Left renal pelvis (tissue), 4 donors: ENCODE measurements at places on chromosomes 16 and 17.

GRCh38 chr16:81779536-81780320, 637 bp downstream of the PLCG2 start:
- no peak for DNase-seq

DNA sequence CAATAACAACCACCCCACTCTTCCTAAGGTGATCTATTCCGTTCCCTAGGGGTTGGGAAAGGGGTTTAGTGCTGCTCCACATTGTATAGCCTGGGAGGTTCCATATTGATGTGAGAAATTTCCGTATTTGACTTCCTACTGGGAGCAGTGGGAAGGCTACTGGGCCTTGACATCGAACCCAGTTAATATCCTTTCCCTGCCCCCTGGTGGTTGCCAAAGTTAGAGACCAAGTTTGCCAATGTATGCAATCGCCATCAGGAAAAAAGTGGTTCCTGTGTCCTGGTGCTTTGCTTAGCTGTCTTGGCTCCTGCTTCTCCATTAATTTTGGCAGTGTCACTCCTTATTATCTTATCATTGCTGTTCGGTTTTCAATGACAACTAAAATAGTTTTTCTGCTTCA, 914.9 kb downstream of the KCNJ2 start:
- DNase-seq = no peak

DNA sequence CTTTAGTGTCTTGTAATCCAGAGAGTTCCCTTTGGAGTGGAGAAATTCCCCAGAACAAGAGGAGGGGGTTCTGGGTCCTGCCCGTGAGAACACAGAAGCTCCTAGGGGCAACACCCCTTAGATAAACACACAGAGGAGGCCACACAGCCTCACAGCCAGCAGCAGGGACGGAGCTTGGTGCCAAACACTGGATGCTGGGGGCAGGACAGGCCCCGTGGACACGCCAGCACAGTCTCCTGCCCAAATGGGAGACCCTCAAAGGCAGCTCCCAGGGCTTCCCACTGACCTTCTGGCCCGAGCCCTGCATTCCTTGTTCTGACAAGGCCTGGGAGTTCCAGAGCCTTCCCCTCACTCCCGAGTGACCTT, 31.8 kb upstream of the JPH3 start:
- no peak for DNase-seq

- no peak for DNase-seq
Observed at GRCh38 chr17:78379131-78379491, 662 bp downstream of the PGS1 start.

DNA sequence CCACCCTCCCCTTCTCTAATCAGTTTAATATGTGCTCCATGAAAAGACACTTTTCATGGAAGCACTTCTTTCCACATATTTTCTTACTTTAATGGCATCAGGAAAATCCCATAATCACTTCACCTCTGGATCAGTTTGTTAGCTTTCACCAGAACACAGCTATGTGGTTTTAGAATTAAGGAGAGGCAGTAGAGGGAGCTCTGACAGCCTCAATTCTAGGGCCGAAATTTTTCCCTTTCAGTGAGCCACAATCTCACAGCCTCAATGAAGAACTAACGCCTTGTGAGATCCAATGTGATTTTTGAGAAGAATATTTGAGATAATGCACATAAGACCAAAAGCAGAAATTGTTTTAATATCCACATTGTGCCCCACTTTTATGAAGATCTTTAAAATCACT, 1494.0 kb upstream of the CDH8 start:
- DNase-seq = no peak

DNA sequence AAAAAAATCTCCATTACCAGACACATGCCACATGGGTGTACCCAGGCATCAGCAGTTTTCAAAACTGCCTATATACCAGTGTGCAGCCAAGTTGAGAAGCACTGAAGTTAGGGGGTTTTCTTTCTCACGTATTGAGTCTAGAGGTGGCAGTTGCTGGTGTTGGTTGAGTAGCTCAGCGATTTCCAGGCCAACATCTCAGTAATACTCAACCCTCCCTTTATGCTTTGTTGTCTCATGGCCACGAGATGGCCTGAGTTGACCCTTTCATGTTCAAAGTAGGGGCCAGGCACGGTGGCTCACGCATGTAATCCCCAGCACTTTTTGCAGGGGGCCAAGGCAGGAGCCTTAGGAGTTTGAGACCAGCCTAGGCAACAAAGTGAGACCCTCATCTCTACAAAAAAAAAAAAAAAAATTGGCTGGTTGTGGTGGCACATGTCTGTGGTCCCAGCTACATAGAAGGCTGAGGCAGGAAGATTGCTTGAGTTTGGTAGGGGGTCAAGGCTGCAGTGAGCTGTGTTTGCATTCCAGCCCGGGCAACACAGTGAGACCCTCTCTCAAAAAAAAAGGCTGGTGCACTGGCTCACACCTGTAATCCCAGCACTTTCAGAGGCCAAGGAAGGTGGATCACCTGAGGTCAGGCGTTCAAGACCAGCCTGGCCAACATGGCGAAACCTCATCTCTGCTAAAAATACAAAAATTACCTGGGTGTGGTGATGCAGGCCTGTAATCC, 10.8 kb downstream of the LRRC3C start:
- no peak for DNase-seq

- no peak for DNase-seq
Observed at GRCh38 chr16:71708696-71709095, 15.8 kb downstream of the PHLPP2 start.

GRCh38 chr16:27678955-27679354, 129.0 kb downstream of the KATNIP start:
- DNase-seq = no peak

DNA sequence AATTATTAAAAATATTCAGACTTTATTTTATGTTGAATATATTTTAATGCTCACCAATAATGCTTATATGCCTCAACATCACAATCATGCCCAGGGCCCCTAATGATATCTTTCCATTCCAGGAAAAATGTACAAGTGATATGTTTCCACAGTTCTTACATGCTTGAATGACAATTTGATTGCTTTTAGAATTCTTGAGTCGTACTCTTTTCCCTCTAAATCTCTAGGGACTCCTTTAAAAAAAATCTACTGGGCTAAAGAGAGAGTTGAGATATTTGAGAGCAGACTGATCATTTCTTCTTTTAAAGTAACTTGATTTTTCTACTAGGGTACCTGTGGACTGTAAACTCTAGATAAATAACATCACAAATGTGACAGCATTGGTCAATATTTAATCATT, 18.2 kb upstream of the HLF start:
- DNase-seq = no peak

GRCh38 chr16:17585449-17586074, 114.8 kb upstream of the XYLT1 start:
- DNase-seq = no peak

- DNase-seq = no peak
Observed at GRCh38 chr17:76723812-76724211, 2.6 kb downstream of the JMJD6 start.

DNA sequence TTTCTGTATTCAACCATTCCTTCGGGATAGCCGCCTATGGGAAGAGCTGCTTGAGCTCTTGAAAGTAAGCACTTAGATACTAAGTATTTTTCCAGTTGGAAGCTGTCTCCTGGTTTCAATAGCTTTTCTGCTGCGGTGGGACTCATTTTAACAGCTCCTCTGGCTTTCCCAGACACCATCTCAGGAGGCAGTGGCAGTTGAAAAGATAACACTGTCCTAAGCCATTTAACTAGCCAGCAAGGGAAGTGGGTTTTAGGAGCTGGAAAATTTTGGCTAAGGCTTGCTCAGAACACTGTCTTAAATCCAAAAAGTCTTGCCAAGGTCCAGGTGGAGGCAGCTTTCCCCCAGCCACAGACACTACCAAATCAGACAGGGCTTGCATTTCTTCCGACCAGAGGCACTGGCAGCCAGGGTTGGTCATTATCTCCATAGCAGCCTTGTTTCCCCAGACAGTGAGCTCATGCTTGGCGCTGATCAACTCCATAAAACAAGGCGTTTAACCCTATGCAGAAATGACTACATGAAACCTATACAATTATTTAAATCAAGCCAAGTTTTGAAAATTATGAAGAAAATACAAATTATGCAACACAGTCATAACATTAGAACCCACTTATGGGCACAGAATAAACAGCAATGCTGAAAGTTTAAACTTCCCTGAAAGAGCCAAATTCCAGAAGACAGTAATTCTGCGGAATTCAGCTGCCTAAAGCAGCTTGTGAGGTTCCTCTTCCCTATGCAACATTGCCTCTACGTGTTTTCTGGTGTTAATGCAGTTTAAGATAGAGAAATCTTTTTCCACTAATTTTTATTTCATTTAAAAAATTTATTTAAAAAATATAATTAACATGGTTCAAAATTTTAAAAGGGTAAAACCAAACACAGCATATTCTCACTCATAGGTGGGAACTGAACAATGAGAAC, 25.0 kb downstream of the GABARAPL2 start:
- DNase-seq = no peak

DNA sequence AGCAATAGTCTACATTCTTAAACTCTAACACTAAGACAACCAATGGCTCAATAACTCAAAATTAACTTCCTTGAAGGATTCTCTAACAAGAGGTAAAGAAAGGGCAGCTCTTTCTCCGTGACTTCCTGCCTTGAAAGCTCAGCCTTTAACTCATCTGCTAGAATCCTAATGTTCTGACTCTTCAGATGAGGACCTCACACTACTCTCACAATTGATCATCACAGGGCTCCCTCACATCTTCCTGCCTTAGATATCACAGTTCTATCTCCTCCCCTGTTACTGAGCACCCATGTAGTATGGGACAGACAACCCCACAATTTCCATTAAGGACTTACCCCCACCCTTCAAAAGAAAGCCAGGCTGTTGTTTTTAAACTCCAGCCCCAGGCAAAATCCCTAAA, 33.5 kb downstream of the SMURF2 start:
- DNase-seq = no peak

GRCh38 chr16:81879625-81880024, 100.5 kb downstream of the PLCG2 start:
- no peak for DNase-seq

DNA sequence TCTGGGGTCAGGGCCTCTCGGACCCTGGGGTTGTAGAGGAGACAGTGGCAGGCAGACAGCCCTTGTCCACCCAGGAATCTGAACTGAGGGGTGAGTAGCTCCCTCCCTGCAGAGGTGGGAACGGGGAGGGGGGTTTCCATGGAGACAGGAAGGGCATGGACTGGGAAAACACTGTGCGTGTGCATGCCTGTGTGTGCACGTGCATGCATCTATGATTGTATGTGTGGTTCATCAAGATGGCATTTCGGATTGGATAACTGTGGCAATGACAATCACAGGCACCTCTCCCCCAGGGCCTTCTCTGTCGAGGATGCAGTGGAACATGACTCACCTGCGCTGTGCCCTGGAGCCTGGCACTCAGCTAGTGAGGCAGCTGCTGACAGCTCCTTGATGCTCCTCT, 6.1 kb upstream of the CD300C start:
- no peak for DNase-seq

- DNase-seq = no peak
Observed at GRCh38 chr17:39767147-39767546, 29.4 kb downstream of the GRB7 start.

DNA sequence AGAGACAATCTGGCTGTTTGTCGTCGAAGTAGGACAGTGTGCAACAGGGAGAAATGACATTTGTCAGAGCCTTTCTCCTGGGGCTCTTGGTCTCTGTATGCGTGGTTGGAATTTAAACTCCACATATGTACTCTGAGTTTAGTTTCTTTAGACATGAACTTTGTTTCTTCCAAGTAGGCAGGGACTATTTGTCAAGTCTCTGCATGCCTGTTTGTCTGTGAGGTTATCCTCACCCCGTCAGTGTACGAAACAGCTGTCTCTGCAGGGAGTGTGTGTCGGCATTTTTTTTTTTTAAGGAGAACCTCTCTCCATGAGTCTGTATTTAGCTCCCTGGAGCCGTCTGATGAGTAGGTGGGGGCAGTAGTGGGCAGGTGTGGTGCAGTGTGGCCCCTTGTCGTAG, 29.7 kb downstream of the NDEL1 start:
- no peak for DNase-seq

DNA sequence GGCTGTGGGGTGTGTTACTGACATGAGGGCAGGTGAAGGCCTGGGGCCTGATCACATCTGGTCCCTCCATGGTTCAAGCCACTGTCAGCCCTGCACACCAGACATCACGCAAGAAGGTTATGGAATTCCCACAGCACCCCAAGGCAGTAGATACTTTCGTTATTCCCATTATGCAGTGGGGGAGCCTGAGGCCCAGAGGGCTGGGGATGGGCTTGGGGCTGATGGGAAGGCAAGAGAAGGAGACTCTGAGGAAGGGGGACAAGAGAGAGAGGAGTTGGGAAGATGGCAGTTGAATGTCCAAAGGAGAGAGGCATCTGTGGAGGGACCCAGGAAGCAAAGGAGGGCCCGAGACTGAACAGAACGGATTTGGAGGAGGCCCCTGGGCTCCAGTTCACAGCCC, 34.7 kb downstream of the TRPV2 start:
- no peak for DNase-seq

DNA sequence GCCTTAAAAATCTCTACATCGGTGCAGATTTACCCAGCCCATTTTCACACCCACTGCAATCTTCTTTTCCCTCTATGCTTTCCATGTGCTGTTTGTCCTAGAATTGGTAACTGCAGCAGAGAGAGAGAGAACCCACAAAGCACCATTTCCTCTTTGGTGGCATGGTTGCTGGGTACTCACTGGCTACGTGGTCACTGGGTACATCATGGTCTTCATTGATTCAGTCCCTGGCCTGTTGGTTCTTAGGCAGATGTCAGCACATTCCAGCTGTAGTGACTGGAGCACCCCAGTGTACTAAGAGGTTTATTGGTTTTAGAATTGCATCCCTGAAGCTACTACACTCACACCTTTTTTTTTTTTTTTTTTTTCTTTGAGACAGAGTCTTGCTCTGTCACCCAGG, 156.1 kb upstream of the CACNG5 start:
- no peak for DNase-seq

DNA sequence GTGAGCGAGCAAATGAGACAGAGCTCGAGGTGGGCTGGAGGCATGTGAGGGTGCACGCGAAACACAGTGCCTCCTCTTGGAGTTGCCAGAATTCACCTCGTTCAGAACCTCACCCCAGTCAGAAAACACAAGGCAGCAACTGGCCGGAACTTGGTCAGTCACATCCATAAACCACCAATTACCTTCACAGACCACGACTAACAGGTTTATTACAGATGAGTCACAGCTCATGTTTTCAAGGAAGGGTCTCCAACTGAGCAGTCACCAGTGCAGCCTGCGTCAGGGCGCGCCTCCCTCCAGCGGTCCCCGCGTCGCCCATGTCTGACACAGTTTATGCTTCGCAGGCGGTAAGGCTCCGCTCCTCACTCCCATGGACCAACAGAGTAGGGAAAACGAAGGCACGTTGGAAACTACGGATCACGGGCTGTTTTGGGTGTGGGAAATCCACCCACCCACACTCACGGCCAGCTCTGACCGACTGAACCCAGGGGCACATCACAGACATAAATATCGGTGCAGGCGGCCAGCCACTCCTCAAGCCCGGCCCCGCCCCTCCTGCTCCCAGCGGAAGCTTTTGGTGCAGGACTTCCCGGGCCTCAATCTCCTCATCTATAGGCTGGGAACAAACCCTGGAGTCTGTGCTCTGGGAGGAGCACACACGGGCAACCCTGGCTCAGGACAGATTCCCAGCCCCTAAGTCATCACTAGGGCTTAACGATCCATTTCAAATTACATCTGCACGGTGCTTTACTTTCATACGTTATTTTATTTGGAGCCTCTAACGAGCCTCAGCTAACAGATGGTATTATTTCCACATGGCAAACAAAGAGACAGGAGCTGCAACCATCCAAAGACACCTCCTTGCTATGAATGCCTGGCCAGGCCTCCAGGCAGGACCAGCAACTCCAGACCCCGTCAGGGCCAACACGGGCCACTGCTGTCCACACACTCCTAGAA, 126.3 kb downstream of the ZNF778 start:
- DNase-seq = no peak
